ENCODE measurements at places on chromosomes 16 and 17.

DNA sequence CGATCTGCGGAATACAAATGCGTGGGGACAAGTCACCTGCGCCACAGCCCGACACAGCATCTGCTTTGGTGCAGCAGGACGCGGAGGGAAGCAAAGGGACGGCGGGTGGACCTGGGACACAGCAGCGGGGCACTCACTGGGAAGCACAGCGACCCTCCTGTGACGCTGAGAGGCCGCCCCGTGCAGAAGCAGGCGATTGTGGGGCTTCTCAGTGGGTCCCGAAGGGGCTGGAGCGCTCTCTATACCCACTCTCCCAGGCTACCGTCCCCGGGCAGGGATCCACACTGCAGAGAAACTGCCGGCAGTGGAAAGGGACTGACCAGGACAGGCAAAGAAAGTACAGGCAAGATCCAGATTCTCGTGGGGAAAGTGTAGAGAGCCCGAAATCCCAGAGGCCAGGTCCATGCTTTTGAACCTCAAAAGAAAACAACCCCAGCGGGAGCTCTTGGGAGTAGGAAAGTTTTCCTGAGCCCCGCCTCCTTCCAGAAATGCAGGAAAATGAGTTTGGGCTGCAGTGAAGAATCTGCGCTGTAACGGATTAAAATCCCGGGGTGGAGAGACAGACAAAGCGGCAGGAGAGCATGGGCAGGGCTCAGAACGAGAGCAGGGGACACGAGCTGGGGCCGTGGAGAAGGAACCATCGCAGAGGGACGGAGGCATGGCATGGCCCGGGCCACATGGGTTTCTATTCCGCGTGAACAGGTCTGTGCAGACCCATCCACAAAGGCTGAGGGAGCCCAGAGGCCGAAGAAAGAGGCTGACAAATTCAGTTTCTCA lies 12.7 kb downstream of the COX4I1 start:
- DNase-seq: no peak

DNA sequence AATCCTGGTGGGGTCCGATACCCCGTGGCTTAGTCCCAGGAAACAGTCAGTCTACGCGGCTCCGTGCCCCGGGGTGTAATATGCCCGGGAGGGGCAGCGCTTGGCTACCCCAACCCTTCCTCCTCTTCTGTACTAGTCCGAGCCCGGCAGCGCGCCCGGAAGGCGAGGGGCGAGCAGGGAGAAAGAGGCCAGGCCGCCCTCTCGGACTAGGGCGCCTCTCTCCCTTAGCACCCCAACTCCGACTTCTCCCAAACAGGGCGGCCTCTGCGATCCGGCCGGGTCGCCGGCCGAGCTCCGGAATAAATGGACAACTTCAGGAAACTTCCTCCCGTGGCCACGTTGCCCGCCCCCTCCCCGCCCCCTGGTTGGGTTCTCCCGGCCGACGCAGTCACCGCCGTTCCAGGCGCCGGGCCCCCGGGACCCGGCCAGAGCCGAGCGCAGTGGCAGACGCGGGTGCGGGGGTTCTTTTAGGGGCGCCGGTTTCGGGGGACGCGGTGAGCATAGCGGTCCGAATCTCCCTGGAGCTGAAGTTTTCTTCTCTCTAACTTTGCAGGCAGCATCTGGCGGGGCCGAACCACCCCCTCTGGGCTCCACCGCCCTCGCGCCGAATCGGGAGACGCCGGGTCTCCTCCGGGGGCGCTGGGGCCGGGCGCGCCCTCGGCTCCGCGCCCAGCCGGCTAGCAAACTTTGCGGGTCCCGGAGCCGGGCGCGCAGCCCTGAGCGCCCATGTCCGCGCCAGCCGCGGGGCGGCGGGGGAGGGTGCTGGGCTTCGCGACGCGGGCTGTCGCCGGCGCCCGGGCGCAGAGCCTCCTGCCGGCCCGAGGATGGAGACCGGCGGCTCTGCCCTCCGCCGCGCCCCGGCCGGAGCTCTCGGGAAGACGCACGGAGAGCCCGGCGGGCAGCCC lies at the start of gene SDK2:
Gene SDK2, minus strand, starts transcription at position 301 of the 905 bp plus-strand sequence. CDS start 357 bp downstream, outside the sequence.
- DNase-seq: peak; percentile 18

DNA sequence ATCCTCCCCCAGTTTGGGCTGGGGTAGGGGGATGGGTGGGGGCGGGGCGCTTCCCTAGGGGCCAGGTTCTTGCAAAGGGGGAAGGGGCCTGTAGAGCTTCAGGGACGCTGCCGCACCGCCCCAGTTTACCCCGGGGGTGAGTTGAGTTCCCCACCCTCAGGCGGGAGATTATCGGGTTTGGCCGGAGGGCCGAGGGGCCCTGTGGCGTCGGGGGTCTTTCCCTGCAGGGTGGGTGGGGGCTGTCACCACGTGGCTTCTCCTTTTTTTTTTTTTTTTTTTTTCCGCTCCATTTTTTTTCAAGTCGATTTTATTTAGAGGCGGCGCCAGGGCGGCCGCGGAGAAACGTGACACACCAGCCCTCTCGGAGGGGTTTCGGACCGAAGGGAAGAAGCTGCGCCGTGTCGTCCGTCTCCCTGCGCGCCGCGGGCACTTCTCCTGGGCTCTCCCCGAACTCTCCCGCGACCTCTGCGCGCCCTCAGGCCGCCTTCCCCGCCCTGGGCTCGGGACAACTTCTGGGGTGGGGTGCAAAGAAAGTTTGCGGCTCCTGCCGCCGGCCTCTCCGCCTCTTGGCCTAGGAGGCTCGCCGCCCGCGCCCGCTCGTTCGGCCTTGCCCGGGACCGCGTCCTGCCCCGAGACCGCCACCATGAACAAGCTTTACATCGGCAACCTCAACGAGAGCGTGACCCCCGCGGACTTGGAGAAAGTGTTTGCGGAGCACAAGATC lies at the start of gene IGF2BP1:
Gene IGF2BP1, plus strand, starts transcription at position 283 of the 724 bp plus-strand sequence. Its CDS starts 361 bp downstream, at position 644.
- DNase-seq: no peak

- peak; percentile 49 for DNase-seq
Observed at GRCh38 chr16:85611444-85612190, 1.5 kb upstream of the GSE1 start.

DNA sequence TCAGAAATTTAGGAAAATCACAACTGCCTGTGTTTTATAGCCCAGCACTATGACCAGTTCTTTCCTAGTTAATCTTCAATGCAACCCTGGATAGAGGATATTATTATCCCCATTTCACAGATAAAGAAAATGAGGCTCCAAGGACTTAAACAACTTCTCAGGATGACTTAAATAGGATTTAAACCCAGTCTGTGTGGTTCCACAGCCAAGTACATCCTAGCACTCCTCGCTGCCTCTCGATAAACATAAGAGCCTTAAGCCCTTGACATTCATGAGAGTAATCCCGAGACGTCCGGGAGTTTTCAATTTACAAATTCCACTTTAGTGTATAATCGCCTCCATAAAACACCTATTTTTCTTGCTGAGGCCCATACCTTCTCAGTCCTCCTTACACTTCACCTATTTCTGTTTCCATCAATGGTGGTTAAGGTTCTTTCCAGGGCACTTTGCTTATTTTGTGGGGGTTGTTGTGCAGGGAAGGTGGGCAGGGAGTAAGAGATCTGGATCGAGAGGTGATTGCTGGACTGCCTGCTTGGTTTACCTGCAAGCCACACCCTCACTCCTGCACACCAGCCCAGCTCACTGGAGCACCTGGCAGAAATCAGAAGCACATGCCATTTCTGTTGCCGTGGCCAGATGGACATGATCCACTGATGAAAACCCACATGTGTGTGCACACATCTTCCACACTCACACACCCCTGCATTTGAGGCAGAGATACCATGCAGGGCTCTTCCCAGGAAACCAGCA lies 50.5 kb downstream of the ASIC2 start:
- DNase-seq: no peak

DNA sequence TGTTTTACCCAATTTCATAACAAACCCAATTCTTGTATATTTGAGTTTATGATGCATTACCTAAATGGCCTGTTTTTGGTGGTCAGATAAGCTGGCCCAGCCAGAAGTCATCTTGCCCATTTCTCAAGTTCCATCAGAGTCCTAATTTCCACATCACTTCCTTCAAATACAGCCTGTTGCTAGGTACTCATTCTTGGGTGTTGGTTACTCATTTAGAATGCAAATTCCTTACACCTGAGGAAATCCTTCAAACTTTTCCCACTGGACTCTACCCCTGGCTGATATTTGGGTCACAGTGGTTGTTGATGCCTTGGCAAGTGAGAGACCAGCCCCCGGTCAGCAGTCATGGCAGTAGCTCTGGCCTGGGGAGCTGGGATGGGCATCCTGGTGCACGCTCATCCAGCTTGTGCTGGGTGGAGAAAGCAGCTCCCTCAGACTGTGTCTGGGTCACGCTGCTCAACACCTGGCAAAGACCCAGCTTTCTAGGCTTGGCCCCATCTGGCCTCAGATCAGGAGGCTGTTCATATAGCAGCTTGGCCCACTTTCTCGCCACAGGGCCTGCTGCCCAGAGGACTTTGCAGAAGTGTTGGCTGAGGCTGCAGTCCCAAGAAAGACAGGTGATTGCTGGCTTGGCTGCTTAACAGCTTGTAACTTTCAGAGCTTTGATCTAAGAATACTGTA lies 25.8 kb downstream of the WSB1 start:
- no peak for DNase-seq

- DNase-seq: no peak
Observed at GRCh38 chr16:57763285-57764005, 27.9 kb downstream of the KATNB1 start.

DNA sequence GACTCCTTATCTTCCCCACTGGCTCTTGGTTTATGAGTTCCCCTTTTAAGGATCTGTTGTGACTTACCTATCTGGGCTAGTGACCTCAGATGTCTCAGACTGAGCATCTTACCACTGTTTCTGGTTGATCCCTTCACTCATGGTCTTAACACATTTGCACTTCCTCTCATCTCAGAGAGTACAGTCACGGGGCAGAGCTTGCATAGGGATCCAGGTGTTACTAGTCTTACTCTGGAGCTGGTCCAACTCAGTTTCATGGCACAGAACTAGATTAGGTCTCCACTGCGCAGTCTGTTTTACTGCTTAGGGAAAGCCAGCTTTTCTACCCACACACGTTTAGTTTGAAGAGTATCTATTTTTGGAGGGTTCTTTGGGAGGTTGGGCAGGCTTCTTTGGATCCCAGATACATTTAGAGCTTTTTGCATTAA lies 10.2 kb downstream of the GABARAPL2 start:
- DNase-seq: no peak

GRCh38 chr17:8053600-8053999 lies 14.7 kb downstream of the ALOX15B start:
- DNase-seq: no peak

GRCh38 chr17:51748749-51749604 lies 409.5 kb downstream of the CA10 start:
- DNase-seq: no peak

DNA sequence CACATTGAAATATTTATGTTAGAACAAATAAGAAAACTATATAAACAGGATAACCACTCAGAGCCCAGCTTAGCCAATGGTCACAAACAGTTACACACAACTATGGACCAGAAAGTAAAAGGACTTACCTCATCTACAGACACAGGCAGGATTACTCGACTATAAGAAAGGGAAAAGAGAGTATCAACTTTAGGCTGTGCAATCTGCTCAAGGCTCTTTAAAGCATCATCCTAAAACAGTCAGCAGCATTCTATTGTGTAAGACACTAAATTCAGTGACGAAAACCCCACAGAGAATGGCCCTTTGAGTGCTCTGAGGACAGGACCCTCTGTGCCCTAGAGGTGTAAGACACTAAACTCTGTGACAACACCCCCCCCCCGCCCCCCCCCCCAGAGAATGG lies 4.2 kb downstream of the PITPNA start:
- DNase-seq: no peak

- DNase-seq: no peak
Observed at GRCh38 chr17:78885956-78886355, 17.0 kb downstream of the CEP295NL start.

GRCh38 chr17:73412914-73413313 lies 101.1 kb upstream of the CDC42EP4 start:
- no peak for DNase-seq
